ENCODE measurements at places on chromosomes 6 and 20.
A peak's percentile ranks its signal among the peaks of the same experiment; 100 is the strongest.

DNA sequence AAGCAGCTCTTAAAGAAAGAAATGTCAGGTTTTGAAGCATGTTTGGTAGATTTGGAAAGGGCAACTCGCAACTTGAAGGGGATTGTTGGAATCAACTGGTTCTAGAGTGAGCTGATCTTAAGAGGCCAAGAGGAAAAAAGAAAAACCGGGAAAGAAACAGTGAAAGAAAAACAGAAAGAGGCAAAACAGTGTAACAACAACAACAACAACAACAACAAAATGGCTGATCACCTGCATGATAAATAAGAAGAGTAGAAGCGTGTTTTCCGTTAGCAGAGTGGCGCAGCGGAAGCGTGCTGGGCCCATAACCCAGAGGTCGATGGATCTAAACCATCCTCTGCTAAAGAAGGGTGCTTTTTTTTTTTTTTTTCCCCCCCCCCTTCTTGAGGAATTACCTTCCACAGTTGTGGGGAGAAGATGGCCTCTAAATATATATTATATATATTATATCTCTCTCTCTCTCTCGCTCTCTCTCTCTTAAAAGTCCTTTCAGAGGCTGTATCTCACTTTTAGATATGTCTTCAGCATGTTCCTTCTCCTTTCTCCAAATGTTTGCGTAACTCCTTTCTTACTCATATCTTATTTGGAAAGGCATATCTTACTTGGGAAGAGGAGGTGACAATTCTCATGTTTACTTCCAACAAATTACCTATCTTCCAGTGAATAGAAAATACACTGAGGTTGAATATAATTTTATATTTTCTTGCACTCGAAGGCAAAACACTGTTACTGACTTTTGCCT is 134.4 kb downstream of the OR2B2 start:
- DNase-seq, result no peak

GRCh38 chr6:41200296-41200900 is 551 bp downstream of the TREML2 start:
- DNase-seq, result peak; percentile 72

DNA sequence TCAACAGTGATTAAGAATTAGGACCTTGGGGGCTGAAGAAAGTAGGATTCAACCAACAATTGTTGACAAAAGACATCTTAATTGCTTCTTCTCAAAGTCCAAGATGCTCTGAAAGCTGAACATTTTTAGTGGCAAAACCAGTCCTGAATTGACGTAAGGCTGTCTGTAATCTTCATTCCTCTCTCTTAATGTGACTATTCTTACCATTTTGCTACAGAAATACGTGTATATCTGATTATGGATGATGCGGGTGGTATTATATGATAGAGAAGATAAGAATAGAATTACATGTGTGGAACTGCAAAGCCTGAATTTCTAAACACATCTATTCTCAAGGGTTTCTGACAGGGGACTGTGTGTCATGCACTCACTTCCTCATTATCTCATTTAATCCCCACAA is 130.3 kb upstream of the SASH1 start:
- DNase-seq, result no peak

GRCh38 chr6:37259191-37259590 is 1.2 kb upstream of the TMEM217 start:
- DNase-seq, result no peak

GRCh38 chr6:80938131-80938530 is 814.4 kb downstream of the TENT5A start:
- no peak for DNase-seq

DNA sequence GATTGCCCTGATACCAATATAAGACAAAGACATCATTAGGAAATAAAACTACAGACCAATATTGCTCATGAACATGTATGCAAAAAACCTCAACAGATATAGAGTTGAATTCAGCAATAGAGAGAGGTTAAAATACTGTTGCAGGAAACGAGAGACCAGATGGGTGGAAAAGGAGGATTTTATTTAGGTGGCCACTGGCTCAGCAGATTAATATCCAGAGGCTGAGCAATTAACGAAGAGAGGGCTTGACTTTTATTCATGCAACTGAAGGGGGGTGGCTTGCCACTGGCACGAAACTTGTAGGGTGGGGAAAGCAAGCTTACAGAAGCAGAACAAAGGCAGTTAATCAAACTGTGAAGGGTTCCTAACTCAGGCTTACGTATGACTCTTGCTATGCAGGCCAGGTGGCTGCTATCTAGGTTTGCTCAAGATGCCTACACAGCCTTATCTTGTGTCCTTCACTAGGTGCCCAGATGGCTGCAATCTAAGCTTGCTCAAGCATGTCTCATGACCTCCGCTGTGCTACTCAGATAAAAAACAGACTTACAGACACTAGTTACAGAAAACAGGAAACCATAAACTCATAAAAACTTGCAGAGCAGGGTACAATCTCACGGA is 126.4 kb downstream of the MMUT start:
- DNase-seq, result no peak

DNA sequence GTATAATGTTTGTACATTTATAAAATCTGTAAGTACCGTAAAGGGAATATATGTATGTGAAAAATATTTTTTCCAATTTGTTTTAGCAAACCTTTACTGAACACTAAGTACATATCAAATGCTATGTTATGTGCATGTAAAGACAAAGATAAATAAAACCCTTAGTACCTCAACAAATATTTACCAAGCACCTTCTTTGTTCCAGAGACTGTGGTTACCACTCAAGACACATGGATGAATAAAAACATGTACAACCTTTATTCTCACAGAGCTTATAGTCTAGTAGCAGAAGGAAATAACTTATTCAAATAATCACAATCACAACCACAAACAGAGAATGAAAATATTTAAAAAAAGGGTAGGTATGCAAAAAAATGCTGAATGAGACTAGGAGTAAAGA is 17.5 kb downstream of the TMX4 start:
- DNase-seq, result no peak

DNA sequence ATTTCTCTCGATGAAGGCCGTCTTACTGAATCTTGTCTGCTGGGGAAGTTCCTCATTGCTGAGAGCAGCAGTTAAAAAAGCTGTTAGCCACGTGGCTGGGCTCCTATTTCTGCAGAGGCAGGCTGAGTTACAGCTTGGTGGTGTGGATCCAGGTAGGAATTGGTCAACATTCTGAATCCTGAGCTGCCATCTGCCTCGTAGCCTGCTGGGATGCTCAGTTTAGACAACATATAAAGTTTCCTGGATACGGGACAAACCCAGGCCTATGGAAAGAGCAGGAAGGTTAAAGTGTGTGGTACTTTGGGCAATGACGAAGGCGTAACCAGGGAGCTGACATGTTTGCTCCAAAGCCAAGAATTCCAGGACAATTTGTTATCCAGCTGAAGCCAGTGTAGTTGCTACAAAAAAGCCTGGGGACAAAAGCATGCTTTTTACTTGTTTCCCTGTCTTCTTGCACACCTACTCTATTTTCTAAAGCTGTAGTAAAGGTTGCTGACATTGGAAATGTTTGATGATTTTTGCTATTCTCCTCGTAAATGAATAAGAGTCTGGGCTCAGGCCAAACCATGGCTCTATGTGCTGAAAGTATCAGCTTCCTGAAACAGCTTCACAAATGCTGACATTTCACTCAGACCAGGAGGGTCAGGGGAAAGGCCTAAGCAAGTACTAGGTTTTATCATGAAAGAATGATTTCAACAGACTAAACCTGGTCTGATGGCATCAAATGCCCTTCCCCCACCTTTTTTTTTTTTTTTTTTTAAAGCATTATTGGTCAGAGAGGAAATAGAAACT is 12.4 kb upstream of the MYLK2 start:
- DNase-seq, result no peak

GRCh38 chr6:90663873-90664272 is 77.0 kb upstream of the MAP3K7 start:
- no peak for DNase-seq

- DNase-seq, result no peak
These were observed 353.4 kb downstream of the PTPRT start for GRCh38 chr20:42836339-42836738.

DNA sequence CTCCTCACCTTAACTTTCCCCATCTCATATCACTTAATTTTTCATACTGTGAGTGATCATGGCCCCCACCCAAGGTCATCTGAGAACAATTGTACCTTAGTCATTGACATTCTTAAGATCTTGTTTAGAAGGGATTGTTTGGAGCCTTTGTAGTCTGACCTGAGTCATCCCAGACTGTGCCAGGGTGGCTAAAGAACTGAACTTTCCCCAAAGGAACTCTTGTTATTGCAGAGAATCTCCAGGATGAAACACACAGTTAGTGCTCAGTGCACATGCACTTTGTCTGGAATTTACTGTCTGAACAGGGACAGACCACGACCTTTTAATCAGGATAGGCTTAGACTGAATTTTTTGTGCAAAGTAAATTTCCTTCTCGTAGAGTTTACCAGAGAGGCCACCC is 112.6 kb upstream of the CCN2 start:
- no peak for DNase-seq

GRCh38 chr20:1240549-1240948 is 14.7 kb downstream of the RAD21L1 start:
- no peak for DNase-seq

DNA sequence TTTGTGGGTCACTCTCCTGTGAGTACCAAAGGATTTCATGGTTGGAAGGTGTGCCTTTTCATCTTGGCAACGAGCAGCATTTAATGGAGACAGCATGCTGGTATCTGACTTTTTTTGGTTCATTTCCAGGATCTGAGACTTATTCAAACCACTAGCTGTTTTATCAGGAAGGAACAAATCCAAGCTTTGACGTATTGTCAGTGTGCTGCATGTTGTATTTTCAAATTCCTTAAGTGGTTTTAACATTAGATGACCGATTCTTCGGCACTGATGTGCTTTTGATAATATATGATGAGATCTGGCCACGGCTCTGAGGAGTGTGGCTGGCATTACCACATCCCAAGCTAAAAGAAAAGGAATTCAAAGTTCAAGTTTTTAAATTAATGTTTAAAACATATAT is 6.4 kb downstream of the RMND1 start:
- no peak for DNase-seq

DNA sequence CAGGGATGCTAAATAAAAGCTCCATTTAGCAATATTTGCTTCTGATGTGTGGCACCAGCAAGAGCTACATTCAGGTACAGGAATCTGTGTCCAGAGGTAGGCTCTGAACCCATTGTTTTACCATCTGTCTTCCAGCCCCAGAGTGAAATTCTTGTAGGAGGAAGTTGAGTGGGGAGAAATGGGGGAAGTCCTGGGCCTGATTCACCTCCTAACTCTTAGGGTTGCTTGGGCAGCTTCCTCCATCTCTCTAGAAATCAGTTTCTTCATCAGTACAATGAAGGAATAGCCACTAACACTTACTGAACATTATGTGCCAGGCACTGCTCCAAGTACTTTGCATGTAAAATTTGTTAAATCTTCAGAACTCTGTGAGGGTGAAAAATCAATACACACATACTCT is 35.1 kb upstream of the TSPYL1 start:
- no peak for DNase-seq

DNA sequence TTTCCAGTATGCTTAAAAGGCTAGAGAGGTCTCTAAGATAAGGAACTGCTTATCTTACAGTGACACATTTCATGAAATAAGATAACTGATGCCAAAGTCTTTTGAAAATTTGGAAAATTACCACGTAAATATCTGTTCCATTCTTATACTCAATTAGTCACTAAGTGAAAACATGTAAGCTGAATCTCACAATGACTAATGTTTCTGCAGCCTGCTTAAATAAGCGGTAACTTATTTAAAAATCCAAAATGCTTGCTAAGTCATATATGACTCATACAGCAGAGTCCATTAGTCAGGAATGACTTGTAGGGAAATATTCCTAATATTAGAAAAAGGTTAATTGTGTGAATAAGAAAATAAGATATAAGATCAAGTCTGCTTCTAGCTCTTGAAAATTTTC is 27.8 kb upstream of the LGSN start:
- DNase-seq, result no peak

- peak; percentile 54 for DNase-seq
These were observed 24.2 kb downstream of the POFUT1 start for GRCh38 chr20:32231847-32232246.

DNA sequence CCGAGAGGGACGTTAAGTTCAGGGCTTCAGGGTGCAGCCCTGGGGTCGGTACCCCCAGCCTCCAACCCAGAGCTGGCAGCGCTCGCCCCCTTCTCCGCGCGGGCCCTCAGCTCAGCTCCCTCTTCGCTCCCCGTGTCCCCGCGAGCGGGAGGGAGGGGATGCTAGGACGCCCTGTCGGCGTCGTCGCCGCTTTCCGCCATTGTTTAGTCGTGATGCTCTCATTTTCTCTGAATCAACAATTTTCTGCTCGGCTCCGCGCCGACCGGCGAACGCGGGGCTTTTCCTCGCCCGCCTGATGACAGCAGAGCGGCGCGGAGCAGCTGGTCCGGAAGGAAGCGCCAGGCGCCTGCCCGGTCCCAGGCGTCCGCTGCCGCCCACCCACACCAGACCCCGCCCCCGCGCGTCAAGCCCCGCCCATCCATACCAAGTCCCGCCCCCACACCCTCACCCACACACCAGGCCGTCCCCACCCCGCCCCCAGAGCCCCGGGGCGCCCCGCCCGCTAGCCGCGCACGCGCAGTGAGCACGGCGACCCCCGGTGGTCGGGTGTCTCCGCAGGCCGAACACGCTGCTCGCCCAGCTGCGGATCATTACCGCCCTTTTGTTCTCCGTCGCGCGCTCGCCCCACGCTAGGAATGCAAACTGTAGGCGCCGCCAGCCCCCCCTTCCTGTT is 50.1 kb upstream of the SLC32A1 start:
- peak; percentile 73 for DNase-seq

DNA sequence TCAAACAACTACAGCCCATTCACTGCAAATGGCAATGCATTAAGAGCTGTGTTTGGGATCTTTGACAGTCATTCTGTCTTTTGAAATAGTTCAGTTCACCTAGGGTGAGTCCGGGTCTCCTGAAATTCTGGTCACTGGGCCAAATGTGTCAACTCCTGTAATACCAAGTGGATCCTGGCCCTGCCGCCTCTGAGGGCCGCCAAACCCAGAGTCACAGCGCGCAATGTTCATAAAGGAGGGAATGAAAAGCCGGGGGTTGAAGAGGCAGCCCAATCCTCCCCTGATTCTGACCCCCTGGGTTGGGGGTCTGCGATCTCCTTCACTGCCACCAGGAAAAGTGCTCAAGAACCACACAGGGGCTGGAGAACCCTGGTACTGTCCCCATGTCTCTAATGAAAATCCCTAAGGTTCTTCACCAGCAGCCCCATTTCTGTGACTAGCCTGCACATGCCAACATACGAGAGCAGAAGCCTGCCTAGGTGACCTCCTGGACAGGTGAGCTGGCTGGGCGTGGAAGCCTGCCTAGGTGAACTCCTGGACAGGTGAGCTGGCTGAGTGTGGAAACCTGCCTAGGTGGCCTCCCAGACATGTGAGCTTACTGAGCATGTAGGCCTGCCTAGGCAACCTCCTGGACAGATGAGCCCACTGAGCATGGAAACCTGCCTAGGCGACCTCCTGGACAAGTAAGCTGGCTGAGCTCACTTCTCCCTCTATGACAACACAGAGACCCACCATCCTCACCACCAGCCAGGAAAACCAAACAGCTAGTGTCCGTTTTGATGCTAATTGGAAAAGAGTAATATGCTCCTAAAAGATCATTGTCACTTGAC is 16.1 kb upstream of the APMAP start:
- DNase-seq, result peak; percentile 12

DNA sequence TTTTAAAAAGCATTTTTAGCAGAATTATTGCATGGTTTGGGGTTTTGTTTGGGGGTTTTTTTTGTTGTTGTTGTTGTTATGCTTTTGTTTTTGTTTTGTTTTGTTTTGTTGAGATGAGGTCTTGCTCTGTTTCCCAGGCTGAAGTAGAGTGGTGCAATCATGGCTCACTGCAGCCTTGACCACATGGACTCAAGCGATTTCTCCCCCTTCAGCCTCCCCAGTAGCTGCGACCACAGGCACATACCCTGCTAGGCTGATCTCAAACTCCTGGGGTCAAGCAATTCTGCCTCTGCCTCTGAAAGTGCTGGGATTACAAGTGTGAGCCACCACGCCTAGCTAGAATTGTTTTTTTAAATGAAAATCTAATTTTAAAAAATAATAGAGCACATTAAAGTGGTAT is 35.7 kb downstream of the UBR2 start:
- DNase-seq, result no peak
